Kasumi-1 (cell line): ENCODE measurements at places on chromosomes 5 and 9.
A peak's percentile ranks its signal among the peaks of the same experiment; 100 is the strongest.

GRCh38 chr5:97750576-97750975 is 567.5 kb upstream of the RIOK2 start:
- no peak for DNase-seq

GRCh38 chr5:179255527-179256327 is 89.5 kb downstream of the ADAMTS2 start:
- no peak for DNase-seq

GRCh38 chr9:133456409-133456808 is 3.4 kb upstream of the CACFD1 start:
- no peak for DNase-seq

DNA sequence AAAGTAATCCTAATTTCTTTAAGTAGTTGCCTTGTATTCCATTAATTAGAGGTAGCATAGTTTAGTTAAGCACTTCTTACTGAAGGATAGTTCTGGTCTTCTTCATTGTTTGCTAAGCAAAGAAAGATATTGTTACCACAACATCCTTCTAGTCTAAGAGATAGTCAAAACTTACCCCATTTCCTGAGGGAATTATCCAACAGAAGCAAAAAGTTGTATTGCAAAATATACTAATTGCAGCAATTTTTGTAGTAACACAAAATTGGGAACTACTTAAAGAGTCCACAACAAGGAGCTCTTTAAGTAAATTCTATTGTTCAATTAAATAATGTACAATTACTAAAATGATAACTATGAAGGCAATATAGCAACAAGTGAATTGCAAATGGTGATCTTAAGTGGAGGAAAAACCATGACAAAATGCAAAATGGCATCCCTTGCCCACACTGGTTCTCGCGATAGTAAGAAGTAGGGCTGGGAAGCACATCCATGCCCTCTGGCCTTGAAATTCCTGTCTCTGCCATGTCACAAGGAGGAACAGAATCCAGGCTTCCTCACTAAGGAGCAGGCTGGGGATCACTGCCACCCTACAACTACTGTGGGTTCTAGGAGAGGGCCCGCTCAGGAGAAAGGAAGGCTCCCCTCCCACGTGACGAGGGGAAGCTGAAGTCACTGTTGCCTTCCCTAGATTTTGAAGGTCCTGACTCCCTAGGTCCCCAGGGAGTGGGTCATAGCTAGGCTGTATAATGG is 23.3 kb upstream of the MEGF9 start:
- no peak for DNase-seq

DNA sequence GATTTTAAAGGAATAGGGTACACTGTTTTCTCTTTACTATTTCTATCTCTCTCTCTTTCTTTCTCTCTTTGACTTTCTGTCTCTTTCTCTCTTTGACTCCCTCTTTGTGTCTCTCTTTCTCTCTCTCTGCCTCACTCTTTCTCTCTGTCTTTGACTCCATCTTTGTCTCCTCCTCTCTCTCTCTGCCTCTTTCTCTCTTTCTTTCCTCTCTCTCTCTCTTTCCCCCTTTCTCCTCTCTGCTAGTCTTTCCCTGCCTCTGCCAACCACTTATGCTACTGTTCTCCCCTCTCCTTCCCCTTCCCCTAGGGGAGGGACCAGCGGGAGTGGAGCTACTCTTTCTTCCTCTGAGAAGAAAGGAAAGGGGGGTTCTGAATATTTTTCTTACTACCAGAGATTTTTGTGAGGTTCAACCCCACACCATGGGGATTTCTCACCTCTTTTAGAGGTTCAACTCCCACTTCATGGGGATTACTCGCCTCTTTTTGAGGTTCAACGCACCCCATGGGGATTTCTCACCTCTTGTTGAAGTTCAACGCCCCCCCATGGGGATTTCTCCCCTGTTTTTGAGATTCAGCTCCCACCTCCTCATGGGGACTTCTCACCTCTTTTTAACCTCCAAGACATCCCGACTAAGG is 309.9 kb downstream of the NR3C1 start:
- DNase-seq: no peak

DNA sequence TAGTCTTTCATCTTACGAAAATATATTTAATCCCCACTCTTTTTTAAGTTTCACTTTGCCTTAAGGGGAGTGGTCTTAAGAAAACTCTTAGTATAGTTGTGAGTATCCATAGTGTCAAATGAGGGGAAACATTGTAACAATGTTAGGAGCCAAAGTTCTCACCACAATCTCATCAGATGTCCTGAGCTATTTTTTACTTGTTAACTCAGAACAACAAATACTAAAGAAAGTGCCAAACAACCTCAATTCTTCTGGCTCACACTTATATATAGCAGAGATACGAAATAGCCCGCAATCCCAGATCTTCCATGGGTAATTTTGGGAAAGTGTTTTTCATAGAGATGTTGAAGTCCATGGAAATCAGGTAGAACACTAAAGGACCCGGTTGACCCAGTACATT is 194.0 kb upstream of the DMRT1 start:
- DNase-seq: no peak

DNA sequence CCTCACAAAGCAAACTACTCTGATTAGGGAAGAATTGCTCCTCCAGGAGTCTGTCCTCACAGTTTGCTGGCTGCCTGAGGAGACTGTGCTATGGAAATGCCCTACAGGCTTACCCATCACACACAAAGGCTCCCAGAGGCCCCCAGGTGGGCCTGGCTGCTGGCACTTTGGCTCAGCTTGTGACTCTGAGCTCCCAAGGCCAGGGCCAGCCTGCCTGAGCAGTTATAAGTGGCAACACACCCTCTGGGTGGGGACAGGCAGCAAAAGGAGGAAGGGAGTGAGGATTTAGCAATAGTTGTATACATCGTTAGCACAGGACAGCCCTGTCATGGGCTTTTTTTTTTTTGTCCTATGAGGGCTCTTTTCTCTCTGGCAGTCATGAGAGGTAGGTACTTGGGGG is 103.5 kb downstream of the DAPK1 start:
- DNase-seq: peak; percentile 62

- no peak for DNase-seq
Observed at GRCh38 chr5:147780924-147781573, 1.5 kb downstream of the JAKMIP2 start.

DNA sequence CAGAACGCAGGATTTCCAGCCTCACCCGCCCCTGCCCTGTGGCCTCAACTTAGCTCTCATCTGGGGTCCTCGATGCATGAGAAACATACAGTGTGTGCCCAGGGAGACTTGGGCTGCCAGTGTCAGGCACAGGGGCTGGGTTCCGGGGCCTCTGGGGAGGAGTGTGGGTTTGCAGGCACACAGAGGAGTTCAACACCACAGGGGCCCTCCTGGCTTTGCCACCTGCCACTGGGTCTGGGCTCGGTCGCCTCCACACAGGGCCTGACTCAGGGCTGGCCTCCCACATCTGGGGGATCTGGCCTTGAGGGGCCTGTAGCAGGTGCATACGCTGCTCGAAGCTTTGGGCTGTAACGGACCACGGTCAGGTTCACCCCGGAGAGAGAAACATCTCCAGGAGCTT is 111.6 kb downstream of the COL5A1 start:
- DNase-seq: no peak

GRCh38 chr9:70578720-70579119 is 164.3 kb upstream of the KLF9 start:
- DNase-seq: no peak

DNA sequence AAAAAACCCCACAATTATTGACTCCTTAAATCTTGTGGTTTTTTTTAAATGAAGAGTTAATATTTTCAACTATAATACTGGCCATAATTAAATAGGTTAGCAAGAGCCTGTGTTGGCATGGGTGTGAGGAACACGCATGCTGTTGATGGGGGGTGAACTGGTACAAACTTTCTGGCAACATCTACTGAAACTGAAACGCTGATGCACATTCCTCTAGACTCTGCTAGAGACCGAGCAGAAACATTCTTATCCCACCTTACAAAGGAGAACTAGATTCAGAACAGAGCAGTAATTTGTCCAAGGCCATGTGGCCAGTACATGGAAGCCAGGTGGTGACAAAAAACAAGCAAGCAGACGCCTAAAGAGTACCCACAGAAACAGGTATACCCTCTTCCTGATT is 2.4 kb downstream of the BICD2 start:
- no peak for DNase-seq

GRCh38 chr5:163496286-163496685 is 9.1 kb upstream of the MAT2B start:
- no peak for DNase-seq

- DNase-seq: no peak
Observed at GRCh38 chr5:626850-627249, 14.7 kb downstream of the CEP72 start.

DNA sequence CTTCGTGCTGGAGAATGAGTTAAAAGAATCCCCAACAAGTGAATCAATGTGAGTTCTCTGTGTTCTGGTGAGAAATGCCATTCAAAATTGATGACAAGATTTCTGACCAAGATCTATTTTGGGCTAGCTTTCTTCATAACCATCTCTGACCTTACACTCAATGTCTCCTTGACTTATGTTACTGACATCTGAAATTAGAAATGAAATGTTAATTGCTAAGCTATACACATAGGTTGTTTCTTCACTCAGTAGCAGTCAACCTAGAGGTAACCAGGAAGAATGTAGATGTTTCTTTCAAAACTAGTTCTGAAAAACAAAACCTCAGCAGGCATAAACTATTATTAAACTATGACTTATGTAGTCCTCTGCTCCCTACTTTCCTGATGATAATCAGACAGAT is 2220.7 kb upstream of the C9orf72 start:
- DNase-seq: no peak

DNA sequence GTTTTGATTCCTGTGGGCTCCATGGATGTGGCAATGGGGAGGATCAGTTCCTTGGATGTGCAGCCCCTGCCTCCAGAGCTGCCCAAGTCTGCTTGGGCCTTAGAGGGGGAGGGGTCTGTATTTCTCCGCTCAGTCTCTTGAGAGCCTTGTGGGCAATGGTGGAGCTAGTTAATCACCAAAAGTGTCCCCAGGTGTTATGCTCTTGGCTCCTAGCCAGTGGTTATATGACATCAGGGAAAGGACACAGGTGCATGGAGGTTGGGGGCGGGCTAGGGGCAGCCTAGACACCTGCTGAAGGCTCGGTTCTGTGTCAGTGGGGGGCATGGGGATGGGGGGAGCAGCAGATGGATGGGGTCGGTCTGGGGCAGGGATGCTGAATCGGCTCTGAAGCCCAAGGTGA is 12.4 kb upstream of the ARAP3 start:
- DNase-seq: no peak

DNA sequence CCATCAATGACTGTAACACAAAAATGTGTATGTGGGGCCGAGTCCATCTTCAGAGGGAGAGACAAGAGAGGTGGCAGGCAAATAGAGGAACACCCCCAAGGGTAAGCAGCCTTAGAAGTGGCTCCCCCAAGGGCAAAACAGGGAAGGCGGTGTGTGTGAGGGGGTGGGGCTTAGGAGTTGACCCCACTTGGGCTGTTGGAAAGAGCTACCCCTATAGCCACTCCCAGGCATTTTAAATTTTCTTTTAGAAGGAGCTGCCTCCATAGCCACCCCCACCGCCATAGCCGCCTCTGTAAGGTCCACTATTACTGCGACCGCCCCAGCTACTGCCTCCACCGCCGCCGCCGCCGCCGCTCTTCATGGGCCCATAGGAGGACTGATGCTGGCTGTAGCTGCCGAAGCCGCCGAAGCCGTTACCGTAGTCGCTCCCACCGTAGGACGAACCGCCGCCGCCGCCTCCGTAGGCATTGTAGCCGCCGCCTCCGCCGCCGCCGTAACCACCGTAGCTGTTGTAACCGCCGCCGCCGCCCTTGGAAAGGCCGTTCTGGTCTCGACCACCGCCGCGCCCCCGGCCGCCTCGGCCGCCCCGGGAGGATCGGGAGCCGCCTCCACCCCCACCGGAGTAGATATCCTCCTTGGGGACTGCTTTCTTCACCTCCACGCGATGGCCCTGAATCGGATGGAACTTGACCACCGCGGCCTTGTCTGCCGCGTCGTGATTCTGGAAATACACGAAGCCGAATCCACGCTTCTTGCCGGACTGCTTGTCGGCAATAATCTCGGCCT is 1.1 kb downstream of the HNRNPA0 start:
- DNase-seq: peak; percentile 64

- no peak for DNase-seq
Observed at GRCh38 chr5:82365744-82366228, 87.6 kb upstream of the RPS23 start.

GRCh38 chr5:107149243-107150005 is 521.3 kb downstream of the EFNA5 start:
- DNase-seq: no peak

GRCh38 chr5:124401476-124402143 is 344.8 kb downstream of the ZNF608 start:
- DNase-seq: no peak

GRCh38 chr5:21817668-21818369 is 1035.3 kb downstream of the CDH12 start:
- peak; percentile 4 for DNase-seq
